ENCODE measurements at places on chromosomes 6 and 20.
A peak's percentile ranks its signal among the peaks of the same experiment; 100 is the strongest.

DNA sequence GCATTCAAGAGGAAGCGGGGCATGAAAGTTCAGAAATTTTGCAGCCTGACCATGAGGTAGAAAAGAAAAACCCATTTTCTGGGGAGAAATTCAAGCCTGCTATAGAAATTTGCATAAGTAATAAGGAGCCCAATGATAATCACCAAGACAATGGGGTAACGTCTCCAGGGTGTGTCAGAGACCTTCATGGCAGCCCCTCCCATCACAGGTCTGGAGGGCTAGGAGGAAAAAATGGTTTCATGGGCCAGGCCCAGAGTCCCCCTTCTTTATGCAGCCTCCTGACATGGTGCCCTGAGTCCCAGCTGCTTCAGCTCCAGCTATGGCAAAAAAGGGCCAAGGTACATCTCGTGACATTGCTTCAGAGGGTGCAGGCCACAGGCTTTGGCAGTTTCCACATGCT, 618.5 kb downstream of the EYS start:
- no peak for ATAC-seq

- ATAC-seq = no peak
Measured at GRCh38 chr6:111858347-111858746, 14.9 kb downstream of the FYN start.

DNA sequence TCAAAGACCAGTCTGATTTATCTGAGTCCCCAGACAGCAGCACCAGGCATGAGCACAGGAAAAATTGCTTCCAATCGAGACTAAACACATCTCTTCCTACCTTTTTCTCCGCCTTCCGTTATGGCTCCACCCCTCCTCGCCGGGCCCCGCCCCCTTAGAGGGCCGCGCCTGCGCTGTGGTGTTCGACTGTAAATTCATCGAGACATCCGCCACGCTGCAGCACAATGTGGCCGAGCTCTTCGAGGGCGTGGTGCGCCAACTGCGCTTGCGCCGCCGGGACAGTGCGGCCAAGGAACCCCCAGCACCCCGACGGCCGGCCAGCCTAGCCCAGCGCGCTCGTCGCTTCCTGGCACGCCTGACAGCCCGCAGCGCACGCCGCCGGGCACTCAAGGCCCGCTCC, 8.9 kb downstream of the REM1 start:
- peak; percentile 9 for ATAC-seq

DNA sequence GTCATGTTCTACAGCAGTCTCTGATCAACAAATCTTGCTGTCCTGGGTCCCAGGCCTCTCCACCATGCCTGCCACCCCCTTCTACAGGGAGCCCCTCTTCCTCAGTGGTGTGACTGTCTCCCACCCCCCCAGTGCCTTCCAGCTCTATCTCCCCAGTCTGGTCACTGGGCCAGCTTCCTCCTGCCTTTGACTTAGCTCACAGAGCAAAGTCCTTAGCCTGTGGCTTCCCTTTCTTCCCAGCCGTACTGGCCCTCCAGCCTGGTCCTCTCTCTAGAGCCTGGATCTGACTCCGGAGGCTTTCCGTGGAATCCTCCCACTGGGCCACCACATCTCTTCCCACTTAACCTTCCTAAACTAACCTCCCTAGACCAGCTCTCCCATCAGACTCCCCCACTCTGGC, 17.0 kb downstream of the MAPK13 start:
- no peak for ATAC-seq

DNA sequence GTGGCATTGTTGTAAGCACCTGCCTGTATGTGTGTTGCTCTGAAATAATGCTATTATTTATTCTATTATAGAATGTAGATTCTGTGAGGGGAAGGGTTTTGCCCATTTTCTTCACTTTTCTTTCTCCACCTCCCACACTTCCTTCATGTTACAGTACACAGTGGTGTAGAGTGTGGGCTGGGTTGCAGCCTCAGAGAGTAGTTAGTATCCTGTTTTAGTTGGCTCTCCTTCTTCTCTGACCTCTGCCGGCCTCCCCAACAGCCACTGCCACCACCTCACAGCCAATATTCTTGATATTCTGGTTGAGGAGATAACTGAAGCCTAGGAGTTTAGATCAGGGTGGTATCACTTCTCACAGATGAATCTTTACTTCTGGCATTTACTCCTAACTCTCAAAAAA, 143.4 kb downstream of the BCKDHB start:
- ATAC-seq = no peak

DNA sequence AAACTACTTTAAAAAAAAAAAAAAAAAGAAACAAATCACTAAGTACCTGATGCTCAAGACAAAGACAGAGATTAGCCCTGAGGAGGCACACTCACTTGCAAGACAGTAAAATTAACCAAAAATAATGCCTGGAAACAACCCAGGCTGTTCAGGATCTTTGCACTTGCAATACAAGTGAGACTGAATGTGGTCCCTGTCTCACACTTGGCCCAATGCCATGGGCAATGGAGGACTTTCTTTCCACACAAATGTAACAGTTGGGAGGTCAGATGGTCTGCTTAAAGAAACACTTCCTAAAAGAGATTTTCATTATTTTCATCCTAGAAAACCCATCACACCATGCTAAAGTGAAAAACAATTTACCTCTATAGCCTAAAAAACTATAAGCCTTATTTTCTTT, 16.2 kb downstream of the STAU1 start:
- ATAC-seq = no peak

GRCh38 chr6:116429111-116429510, 32.1 kb upstream of the CALHM6 start:
- ATAC-seq = no peak

DNA sequence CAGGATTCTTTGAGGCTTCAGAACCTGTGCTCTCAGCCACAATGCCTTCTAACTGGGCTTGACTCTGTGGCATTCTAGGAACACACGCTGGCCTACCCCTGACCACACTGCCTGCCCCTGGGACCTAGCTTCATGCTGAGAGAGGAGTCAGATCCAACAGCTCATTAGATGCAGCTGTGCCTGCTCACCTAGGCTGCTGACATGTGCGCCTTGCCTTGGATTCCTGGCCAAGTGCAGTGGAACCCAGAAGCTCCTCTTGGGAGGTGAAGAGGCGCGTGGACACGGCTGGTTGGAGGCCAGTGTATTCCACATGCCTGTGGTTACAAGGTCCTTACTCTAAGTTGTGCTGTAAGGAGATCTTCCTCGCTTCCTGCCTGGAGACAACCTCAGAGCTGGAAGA, 24.7 kb upstream of the KCNK16 start:
- ATAC-seq = no peak

GRCh38 chr6:124443541-124443940, 518.7 kb upstream of the RNF217 start:
- ATAC-seq = no peak

- ATAC-seq = no peak
Measured at GRCh38 chr6:106114492-106114891, 28.4 kb downstream of the PRDM1 start.

- ATAC-seq = peak; percentile 62
Measured at GRCh38 chr6:14200047-14200446, 82.5 kb downstream of the CD83 start.

GRCh38 chr6:66128656-66129055, 421.6 kb upstream of the EYS start:
- ATAC-seq = no peak

- no peak for ATAC-seq
Measured at GRCh38 chr6:120872262-120872578, 462.1 kb downstream of the TBC1D32 start.

DNA sequence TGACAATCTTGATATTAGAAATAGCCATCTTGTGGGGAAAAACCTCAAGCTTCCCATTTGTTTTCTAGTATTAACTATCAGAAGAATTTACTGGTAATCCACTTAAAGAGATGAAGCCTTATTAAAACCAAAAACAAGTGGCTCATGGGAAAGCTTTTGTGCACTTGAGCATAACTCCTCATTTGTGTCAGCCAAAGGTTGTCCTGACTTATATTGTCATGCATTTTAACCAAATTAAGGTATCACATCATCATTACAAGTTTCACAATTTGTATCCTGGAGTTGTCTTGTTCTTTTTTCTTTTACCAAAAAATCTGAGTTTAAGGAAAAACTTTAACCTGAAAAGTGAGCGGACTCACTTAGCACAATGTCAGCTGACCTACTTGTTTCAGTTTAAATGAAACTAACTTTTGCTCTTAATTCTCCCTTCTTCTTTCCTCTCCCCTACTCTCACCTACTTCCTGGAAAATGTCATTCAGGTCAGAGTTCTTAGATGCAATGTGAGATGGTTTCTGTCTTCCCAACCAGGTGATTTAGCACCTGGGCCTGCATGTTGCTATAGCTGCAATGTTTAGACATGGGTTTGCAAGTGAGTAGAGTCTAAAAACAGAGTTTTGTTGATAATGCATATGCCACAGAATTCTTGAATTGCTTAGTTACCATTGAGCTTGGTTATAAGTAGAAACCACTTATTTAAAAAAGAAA, 82.8 kb downstream of the TNFAIP3 start:
- no peak for ATAC-seq

DNA sequence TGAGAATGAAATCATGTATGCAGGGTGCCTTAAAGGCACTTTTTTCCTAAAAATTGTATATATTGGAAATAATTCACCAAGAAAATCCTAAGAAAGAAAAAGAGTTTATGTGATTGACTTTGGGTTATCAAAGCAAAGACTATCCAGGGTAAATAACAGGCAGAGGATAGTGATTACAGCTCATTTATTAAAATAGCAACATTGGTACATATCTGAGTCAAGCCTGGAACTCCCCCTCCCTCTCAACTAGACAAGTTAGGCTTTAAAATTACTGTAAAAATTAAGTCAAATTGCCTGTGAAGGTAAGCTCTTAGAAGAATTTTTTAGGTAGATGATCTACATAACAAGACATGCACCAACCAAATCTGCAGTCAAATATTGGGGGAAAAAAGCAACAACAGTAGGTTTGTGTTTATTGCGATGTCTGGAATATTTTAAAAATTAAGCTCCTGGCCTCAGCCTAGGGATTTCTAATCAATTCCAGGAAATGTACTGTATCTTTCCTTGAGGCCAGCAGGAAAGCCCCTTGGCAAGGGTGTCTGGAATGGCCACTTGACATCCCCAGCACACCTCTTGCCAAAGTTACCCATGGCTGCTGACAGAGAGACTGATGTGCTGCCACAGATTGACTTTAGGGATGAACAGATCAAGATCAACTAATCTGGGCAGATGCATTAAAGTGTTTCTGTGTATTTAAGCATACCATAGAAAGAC, 31.2 kb upstream of the HBS1L start:
- ATAC-seq = no peak

DNA sequence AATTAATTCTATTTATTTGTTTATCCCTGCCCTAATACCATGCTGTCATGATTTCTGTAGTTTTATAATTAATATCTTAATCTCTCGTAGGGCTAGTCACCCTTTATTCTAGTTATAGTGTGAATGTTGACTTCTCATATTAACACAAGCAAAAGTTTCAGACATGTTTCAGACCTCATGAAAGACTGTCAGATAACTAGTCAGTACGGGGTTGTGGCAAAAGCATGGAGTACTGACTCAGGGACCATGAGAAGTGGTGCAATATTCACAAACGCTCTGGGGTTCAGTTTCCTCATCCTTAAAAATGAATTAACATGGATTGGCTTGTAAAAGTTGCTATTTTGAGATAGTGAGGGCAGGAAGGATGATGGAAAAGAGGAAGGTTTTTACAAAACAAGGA, 148.9 kb downstream of the TMEM200A start:
- ATAC-seq = no peak

DNA sequence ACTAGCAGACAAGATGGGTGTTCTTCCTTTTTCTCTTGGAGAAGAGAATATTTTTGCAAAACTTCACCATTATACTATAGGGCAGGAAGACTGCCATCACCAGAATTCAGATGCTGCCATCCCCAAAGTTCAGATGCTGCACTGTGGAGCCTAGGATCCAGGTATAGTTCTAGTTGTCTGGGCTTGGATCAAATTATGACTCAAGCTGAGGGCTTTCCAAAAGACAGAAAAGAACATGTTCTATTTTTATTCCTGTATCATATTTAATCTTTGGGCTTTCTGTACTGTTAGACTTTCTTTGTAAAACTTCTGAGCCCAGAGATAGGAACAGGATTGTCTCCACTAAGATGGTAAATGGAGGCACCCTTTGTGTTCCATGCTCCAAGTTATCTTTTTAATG, 22.0 kb downstream of the FAM83B start:
- no peak for ATAC-seq

GRCh38 chr6:44076356-44077213, 50.7 kb downstream of the MRPL14 start:
- peak; percentile 38 for ATAC-seq

GRCh38 chr20:20211274-20211987, 156.5 kb upstream of the INSM1 start:
- ATAC-seq = peak; percentile 84

GRCh38 chr6:100346203-100346602, 118.5 kb downstream of the SIM1 start:
- no peak for ATAC-seq

GRCh38 chr20:30491016-30491415, 766.4 kb upstream of the DEFB115 start:
- ATAC-seq = no peak

DNA sequence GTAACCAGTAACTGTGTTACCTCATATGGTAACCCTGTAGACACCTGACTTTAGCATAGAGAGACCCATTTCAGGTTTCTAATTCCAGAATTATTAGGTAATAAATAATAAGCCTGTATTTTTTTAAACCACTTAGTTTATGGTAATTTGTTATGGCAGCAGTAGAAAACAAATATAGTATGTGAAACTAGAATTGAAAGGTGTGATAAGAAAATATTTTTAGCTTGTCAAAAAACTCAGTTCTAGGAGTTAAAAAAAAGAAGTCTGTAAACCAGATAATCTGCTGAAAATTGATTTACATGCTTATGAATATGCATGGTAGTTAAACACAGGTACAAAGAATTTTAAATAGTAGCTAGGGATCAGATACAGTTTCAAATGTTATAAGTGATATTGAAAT, 695.0 kb upstream of the GJE1 start:
- no peak for ATAC-seq

GRCh38 chr6:42337985-42338743, 113.6 kb downstream of the TRERF1 start:
- no peak for ATAC-seq

Data from motor neuron (in vitro differentiated cells).